CD4-positive, CD25-positive, alpha-beta regulatory T cell (primary cell): ENCODE measurements at places on chromosomes 3 and 15.

DNA sequence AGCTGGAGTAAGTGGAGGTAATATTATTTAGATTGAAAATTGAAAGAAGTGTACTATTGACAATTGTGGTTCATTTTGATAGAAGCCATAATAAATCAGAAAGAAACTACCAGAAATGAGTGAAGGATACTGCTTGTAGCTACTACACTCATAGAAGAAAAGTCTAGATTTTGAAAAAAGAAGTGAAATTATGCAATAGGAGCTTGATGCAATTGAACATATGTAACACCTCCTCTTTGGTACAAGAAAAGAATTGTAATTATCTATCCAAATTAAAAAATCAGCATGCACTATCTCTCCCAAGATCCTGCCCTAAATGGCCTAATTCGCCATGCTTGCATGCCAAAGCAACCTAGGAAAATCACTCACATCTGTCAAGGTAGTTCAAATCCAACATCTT lies 51.1 kb upstream of the CD200R1L start:
- DNase-seq, result no peak

- no peak for DNase-seq
These were observed 332.0 kb upstream of the RASGRP1 start for GRCh38 chr15:38896647-38897046.

DNA sequence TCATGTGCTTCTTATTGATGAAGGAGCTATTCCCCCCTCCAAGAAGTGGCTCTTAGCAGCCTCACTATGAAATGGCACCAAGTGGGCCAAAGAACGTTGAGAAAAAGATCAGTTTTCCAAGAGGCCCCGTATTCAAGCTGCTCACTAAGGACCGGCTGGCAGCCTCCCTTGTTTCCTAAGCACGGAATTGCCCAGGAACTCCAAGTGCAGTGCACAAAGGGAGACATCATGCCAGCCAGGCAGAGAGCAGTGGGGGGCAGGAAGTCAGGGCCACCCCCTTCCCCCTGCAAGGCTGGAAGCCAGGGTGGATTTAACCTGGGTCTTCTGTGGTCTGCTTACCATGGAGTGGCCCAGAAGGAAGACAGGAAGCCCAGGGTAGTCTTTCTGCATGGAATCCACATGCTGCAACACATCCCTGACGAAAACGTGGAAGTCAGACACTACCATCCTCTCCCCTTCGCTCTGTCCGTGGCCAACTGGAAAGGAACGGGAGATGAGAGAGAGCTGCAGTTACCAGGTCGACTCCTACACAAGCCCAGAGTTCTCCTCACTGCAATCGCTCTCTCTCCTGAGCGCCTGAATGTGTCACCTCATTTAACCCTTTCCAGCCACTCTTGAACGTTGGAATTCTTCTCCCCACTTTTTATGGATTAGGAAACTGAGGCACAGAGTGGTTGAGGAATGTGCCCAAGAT lies 49.5 kb downstream of the ABTB1 start:
- no peak for DNase-seq

DNA sequence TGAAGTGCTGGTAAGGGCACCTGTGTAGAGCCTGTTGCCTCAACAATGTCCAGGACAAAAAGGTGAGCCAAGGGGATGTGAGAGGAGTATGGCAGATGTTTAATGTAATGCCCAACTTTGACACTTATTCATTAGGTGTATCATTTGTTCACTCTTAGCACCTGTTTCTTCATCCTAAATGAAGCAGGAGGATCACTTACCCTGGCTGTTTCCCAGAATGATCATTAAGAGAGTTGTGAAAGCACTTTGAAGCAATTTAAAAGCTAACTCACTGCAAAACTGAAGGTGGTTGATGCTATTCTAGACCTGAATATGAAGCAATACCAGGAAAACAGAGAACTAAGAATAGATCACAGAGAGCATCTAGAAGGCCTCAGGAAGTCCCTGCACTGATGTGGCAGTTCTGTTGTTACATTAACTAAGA lies 3.4 kb upstream of the HHLA2 start:
- DNase-seq, result peak; percentile 6

DNA sequence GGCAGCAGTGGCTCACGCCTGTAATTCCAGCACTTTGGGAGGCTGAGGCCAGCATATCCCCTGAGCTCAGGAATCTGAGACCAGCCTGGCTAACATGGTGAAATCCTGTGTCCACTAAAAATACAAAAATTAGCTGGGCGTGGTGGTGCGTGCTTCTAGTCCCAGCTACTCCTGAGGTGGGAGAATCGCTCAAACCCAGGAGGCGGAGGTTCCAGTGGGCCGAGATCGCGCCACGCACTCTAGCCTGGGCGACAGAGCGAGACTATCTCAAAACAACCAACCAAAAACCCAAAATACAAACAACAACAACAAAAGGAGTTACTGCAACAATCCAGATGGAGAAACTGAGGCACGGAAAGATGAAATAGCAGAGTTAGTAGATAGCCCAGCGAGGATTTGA lies 35.4 kb downstream of the SAXO2 start:
- DNase-seq, result no peak

- peak; percentile 70 for DNase-seq
These were observed 162.9 kb downstream of the CHSY1 start for GRCh38 chr15:101088788-101089578.

DNA sequence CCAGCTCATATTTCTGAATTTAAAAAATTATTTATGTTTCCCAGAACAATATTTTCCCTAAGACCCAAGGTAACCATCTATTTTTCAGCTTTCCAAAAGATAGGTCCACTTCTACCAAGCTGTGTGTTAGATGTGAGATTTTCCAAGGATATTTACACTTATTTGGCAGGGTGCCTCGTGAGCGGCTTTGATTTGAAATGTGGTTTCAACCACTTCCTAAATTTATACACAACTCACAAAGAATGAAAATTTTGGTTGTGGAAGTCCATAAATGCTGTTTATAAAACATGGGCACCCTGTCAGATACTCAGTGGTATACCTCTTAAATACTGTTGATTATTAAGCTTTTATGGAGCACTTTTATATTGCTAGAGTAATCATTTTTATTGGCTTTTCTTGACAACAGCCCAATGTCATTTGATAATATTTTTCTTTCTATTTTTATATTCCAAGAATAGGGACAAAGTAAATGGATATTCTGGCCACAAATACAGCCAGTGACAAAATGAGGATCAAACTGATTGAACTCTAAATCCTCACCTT lies 57.6 kb downstream of the GAP43 start:
- no peak for DNase-seq

GRCh38 chr3:154085071-154085470 lies 36.1 kb upstream of the ARHGEF26 start:
- DNase-seq, result no peak

DNA sequence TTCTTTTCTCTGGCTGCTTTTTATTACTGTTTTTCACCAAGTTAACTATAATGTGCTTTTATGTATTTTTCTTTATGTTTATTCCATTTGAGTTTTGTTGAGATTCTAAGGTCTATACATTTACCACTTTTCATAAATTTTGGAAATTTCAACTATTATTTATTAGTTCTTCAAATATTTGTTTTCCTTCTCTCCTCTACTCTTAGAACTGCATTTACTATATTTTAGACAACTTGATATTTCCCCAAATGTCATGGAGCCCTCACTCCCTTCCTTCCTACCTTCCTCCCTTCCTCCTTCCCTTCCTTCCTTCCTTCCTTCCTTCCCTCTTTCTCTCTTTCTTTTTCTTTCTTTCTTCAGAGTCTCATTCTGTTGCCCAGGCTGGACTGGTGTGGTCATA lies 81.4 kb upstream of the TNIK start:
- DNase-seq, result no peak

DNA sequence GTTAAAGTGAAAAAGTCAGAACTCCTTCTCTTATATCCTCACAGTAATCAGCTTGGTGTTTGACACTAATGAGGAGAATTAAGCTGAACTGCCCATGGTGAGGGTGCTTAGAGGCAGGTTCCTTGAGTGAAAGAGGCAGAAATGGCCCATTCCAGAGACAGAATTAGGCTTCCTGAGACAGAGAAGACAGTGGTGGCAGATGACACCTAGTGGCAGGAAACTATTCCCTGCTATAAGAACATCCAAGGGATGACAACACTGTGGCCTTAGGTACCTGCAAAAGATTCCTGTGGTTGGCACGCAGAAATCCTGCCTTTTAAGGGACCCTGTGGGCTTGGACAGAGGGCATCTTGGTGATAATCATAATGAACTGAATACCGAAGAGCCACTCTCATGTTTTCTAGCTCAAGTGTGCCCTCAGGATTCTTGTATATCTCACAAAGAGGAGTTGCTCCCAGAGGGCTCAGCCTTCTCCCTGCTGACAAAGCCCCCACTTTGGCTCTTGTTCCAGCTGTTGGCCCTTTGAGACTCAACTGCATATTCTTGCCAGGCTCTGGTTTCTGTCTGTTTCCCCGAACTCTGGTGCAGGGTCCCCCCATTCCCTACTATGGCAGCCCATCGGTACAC lies 56.0 kb downstream of the KBTBD12 start:
- no peak for DNase-seq

DNA sequence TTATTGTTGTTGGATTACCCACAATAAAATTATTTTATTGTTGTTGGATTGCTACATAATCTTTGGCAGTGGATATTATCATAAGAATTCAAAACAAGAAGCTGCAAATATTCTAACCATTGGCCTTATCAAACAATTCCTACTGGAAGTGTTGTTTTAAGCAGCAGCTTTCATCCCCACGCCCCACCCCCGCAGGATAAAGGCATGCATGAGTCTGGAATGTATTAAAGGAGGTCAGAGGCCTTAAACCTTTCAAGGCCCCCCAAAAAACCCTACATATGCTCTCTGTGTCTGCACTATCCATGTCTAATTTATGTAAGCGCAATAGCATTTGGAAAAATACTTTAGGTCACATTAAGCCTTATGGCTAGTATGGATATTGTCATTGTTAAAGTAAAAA lies 23.1 kb downstream of the P3H2 start:
- DNase-seq, result no peak
